ENCODE measurements at places on chromosomes 5 and 9. TPM values are rescaled to one million over a fixed set of nuclear protein-coding genes. Genes with fewer than 3 reads are reported as not detected.

Gene FBN2
- total RNA-seq: 16.8 TPM

DNA sequence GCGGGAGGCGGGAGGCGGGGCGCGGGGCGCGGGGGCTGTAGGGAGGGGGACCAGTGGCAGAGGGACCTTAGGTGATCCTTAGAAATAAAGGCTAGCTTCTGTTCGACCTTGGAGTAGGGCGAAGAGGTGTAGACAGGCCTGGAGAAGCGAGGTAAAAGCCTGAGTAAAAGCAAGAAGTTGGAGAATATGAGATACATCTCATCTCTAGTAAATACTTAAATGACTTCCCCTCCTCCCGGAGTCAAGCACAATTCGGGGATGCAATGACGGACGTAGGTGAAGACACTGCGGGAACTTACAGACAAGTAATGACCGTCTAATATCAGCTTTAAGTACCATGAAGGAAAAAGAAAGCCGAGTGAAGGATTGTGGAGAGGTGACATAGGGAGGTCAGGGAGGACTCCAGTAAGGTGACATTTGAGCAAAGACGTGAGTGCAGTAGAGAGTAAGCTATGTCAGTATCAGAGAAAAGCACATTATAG is 466 bp downstream of the SMC2 start:
- no peak for DNase-seq

Gene OTP
- total RNA-seq: not detected

Gene PIP5KL1
- 0.59 TPM for total RNA-seq

Gene HEMGN
- total RNA-seq: not detected

DNA sequence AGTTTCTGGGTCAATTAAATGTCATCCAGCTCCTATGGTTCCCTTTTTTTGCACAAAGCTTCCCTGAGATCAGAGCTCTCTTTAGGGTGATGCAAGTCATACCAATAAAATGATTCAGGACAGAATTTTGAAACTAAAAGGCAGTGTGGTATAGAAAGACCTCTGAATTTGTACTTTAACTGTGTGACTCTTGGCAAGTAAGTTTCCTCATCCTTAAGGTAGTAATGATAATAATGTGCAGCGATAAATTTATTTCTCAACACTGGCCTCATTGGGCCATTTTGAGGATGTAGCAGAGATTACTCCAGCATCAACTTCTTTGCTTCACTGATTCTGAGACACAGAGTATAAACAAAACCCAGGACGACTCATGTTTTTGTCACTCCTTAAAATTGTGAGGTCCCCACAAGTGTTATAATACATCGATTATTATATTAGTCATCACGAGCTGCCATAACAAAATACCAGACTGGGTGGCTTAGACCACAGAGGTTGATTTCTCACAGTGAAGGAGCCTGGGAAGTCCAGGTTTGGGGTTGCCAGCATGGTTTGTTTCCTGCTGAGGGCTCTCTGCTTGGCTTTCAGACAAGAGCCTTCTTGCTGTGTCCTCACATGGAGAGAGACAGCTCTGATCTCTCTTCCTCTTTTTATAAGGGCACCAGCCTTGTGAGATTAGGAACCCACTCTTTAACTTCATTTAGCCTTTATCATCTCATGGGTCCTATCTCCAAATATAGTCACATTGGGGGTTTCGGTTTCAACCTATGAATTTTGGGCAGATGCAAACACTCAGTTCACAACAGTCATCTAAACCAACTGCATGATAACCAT is 293.0 kb downstream of the ZNF608 start:
- no peak for DNase-seq

Gene DNAJA1
- 90.4 TPM for total RNA-seq

- DNase-seq: no peak
Observed at GRCh38 chr9:72205513-72205912, 56.3 kb downstream of the GDA start.

Gene NEUROG1
- total RNA-seq: not detected

DNA sequence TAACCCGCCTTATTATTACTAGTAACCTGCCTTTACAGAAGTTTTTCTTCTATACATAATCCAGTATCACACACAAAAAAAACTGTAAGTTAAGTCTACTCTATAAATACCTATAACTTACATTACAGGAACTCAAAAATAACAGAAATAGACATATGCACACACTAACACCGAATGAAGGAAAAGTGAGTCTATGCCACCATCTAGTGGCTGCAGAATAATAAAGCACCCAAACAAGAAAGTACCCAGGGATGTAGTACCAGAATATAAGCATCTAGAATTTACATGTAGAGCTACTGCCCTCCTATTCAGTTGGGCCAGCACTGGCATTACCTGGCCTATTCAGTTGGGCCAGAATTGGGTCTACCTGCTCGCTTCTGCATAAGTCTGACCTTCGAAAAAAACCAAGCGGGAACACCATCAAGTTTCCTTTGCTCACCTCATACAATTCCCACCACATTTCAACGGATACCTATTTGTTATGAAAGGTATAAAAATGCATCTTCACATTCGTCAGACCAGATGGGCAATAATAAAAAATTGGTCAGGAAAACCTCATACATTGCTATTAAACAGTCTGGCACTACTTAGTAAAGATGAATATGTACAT is 4.0 kb upstream of the NIPSNAP3A start:
- no peak for DNase-seq

Gene MYORG
- total RNA-seq: 6.7 TPM

GRCh38 chr9:73807952-73808351 is 656.3 kb downstream of the ANXA1 start:
- no peak for DNase-seq

Gene PCDHB15
- total RNA-seq: 4.5 TPM

Gene WNT8A
- total RNA-seq: not detected

- no peak for DNase-seq
Observed at GRCh38 chr5:14414656-14415023, 167.0 kb upstream of the OTULINL start.

DNA sequence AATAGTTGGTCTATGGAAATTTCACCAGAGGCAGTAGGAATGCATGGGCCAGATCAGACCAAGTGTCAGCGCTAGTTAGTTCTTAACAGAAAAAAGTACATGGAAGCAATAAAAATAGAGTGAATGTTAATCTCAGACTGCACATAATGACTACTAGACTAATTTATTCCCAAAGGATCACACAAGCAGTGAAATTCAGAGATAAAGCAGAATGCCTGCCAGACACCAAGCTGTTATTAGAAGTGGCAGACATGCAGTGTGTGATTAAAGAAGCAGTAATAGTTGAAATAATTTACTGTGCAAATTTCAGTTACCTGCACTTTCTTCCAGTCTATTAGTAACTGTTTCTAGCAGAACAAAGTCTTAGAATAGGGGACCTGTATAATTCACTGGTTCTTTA is 1024.2 kb downstream of the CDH9 start:
- no peak for DNase-seq

GRCh38 chr5:133456933-133457402 is 155.4 kb downstream of the FSTL4 start:
- DNase-seq: no peak

GRCh38 chr5:65805089-65805488 is 83.1 kb downstream of the NLN start:
- DNase-seq: no peak

GRCh38 chr9:135500525-135501260 is at the start of gene MRPS2:
TSS of gene MRPS2 (plus strand) at chr9:135500682. CDS start at chr9:135500711, 29 bp downstream.
- DNase-seq: peak; percentile 89

DNA sequence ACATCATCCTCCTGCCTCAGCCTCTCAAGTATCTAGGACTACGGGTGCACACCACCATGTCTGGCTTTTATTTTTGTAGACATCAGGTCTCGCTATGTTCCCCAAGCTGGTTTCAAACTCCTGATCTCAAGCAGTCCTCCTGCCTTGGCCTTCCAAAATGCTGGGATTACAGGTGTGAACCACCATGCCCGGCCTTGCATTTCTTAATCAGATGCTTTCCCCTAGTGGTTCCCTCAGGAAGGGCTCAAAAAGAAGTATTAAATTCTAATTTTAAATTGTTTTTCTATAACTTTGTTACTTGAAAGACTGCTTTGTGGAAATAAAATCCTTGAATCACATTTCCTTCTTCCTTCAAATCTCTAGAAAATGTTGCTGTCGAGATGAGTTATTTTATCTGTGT is 79.5 kb upstream of the ROR2 start:
- no peak for DNase-seq

GRCh38 chr9:124520206-124520596 is 13.0 kb upstream of the NR5A1 start:
- no peak for DNase-seq

- DNase-seq: no peak
Observed at GRCh38 chr5:108303611-108304010, 78.3 kb downstream of the FBXL17 start.

Gene CTXN3
- total RNA-seq: not detected

DNA sequence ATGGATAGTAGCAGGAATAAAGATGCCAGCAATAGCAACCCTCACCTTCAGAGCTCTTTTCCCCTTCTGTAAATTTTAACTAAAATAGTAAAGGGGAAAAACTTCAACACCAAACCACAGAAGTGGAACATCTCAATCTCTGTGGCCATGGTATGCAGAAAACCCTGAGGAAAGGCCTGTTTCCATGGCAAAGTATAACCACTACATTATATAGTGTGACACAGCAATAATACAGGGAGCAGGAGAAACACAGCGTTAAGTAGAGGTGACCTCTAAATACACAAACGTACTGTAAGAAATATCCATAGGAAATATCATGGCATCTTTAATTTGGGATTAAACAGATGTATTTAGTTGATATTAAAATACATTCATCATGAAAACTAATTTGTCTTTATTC is 106.4 kb downstream of the SLC24A2 start:
- no peak for DNase-seq

- DNase-seq: no peak
Observed at GRCh38 chr5:175551266-175551665, 72.9 kb downstream of the SFXN1 start.

DNA sequence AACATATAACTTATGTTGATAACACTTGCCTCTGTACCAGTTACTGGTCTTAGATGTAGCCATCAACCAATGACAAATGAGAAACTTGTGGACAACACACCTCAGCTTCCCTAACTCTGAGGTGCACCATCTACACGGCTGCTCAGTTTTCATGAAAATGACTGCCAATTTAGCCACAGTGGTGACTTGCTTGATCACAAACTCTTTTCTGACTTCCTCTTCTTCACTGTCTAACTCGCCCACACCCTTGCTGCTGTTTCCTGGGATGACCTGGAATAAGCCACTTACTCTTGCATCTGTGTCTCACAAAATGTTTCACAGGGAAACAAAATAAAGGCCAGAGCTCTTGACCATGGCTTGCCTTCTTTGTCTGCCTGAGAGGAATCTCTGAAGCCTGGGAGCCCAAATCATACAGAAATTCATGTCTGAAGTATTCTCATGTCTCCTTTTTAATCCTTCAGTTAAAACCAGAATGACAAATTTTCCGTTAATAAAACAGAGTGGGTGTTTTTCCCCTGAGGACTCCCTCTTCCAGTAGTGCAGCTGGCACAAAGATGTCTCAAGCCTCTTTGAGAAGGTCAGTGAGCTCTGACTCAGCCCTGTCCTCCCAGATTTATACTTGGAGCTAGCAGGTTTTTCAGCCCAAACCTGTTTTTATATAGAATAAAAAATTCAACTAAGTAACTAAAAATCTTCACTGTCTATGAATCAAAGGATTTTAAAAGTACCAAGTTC is 126.5 kb upstream of the PAM start:
- DNase-seq: no peak

GRCh38 chr5:122699201-122699600 is 75.7 kb upstream of the SNX2 start:
- no peak for DNase-seq

DNA sequence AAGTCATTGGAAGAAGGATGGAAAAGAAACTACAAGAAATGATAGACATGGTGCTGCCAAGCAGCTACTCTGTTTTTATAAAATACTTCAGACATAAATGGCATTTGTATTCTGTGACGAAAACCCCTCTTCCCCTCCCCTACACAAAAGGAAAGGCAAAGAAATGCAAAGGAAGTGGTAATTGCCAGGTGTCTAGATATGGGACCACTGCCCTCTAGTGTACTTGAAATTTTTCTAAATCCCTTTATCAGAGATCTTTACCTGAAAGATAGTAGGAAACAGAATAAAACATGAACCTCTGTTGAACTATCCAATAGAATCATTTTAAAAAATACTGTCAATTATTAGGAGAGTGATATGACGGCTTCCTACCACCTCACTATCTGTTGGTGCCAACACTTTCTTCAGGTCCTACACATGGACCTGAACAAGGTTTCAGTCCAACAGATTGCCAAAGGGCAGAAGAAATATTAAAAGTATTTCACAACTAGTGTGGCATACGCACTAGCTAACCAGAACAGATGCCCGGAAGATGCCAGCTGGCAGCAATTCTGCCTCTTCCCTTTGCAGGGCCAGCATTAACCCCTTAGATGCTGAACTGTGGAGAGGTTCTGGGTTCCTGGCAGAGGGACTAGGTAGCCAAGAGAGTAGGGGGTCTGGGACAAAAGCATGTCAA is 104.1 kb downstream of the TSSK1B start:
- peak; percentile 34 for DNase-seq

DNA sequence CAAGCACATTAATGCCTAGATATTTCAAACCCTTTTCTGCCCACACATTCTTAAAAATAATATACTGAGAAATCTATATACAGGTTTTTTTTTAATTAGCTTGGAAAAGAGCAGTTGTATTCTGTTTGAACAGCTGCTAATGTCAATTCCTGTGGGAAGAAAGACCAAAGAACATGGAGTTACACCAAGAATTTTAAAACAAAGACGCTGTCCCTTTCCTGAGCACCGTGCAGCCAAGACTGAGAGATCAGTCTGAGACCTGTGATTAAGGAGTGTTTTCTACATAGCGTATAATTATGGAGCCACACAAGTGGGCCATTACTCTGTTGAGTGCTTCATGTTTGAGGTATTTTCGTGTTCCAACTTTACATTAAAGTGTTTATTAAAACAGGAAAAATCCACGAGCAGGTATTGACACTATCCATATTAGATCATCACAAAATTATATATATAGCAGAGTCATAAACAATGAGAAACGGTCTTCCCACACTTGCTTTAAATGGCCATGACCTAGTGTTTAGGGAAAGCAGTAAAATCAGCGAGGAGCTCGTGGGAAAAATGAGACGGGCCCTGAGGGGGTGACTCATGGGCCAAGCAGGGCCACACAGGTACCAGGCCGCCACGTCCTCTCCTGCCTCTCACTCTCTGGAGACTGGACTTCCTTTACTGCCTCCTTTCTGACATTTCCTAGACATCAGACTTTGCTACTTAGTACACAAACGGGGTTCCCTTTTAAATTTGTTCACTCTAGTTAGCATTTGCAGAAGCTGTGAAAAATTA is 153.1 kb upstream of the OTULINL start:
- no peak for DNase-seq

Gene IL13
- total RNA-seq: not detected

- DNase-seq: no peak
Observed at GRCh38 chr5:158758675-158759074, 341.0 kb downstream of the EBF1 start.

- DNase-seq: no peak
Observed at GRCh38 chr5:136137497-136138220, 5.0 kb downstream of the SMAD5 start.

Measured in heart right ventricle (tissue), 16 donors.